ENCODE measurements at places on chromosomes 2 and 18.

DNA sequence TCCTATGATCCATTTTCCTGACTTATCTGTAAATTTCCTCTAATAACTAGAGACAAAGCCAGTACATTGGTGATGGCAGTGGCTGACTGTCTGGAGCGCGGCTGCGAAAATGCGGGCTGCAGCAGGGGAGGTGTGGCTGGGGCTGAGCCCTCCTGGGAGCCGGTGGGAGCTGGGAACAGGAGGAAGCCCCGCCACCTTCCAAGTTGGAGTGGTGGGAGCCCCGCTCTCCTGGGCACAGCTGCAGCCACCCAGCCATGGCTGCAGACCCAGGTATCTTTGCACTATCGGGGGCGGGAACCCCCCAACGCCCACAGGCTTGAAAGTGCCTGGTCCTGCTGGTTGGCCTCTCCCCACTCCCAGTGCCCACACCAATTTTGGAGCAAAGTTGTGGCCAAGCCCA is 633.0 kb upstream of the TMEFF2 start:
- DNase-seq = no peak

GRCh38 chr2:129757366-129757914 is 222.0 kb upstream of the RAB6C start:
- DNase-seq = no peak

DNA sequence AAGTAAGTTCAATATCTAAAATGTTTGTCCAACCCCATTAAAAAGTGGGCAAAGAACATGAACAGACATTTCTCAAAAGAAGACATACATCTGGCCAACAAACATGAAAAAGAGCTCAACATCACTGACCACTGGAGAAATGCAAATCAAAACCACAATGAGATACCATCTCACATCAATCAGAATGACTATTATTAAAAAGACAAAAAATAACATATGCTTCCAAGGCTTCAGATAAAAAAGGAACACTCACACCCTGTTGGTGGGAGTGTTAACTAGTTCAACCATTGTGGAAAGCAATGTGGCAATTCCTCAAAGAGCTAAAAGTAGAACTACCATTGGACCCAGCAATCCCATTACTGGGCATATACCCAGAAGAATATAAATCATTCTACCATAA is 931.1 kb downstream of the LRP1B start:
- no peak for DNase-seq

GRCh38 chr2:24917086-24917485 is 3.0 kb downstream of the ADCY3 start:
- peak; percentile 30 for DNase-seq

DNA sequence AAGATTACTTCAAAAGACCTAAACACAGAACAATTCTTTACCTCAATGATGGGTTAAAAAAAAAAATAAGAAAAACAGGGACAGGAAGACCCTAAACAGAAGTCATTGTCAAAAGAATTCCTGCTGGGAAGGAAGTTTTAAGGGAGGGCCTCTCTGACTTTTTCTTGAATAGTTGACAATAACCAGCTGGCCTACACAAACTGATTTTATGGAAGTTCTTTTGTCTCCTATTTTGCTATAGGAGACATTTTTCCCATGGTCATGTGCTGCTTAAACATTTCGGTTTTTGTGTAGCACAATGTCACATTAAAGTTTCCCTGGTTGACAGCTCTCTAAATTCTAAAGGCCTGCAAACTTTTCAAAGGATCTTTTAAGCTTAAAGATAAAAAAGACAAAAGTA is 55.3 kb downstream of the RFTN2 start:
- no peak for DNase-seq

GRCh38 chr18:34867520-34867919 is 157.4 kb downstream of the DTNA start:
- DNase-seq = no peak

- no peak for DNase-seq
These were observed 4.3 kb downstream of the IMPA2 start for GRCh38 chr18:11985586-11985985.

GRCh38 chr18:34611904-34612303 is 98.2 kb upstream of the DTNA start:
- no peak for DNase-seq

DNA sequence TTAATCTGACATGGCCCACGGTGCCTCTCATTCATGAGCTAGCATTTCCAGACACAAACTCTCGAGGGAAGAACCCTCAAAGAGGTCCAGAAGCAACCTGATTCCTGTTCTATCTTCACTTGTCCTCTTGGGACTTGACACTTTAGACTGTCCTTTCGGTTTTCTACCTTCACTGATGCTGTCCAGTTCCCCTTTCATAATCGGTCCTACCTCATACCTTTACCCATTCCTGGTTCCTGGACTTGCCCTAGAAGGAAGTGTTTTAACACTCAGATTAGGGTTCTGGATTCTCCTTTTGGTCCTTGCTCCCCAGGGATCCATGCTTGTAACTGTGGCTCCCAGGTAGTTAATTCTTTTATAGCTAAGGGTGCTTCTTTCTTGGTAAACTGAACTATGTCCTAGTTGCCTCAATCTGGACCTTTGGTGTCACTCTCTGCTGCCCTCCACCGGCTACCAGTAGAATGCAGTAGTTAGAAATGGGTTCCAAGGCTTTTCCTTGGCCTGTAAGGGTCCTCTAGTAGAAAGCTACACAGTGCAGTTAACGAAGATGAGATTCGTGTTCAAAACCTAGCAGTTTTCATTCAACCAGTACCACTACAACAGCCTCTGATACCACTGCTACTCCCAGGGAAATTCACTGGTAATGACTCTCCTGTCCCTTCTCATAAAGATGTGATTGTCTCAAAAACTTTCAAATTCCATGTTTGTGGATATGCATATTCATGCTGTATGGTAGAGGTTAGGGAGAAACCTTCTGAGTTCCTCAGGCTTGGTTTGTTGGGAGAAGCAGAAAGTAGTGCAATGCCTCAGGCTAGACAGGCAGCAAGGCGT is 178.1 kb upstream of the CYP26B1 start:
- DNase-seq = no peak

- DNase-seq = no peak
These were observed 57.0 kb downstream of the KIF1A start for GRCh38 chr2:240762971-240763370.

DNA sequence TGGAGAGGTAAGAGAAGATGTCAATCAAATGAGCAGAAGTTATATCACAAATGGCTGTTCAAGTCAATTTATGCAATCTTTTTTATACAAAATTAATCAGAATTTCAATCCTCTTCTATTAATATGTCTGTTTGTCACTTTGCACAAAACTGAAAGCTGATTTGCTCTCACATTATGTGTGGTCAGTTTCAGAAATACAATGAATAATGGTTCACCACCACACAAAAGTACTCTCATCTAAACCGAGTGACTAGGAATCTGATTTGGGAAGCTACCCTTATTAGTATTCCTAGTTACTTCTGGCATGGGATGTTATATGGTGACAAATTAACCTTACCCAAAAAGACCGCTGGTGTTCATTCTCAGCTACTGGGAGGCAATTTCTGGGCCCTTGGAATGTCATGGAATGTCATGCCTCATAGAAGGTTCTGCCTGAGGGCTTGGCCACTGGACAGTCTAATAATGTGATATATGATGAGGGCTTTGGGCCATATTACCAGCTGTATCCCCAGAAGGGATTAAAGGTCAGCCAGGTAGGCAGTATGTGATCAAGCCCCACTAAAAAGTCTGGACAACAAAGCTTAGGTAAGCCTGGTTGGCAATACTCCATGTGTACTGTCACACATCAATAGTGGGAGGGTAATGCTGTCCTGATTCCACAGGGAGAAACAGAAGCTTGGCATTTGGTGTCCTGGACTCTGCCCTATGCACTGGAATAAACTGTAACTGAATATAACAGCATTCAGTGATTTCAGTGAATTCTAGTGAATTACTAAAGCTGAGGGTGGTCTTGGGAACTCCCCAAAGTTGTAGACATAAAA is 113.2 kb downstream of the PIGN start:
- no peak for DNase-seq

- no peak for DNase-seq
These were observed 323.4 kb upstream of the THUMPD2 start for GRCh38 chr2:40102447-40102846.

GRCh38 chr2:178628605-178629004 is 148.3 kb downstream of the PLEKHA3 start:
- DNase-seq = no peak

GRCh38 chr2:44974064-44974715 is 32.7 kb downstream of the SIX3 start:
- DNase-seq = no peak

- DNase-seq = no peak
These were observed 36.3 kb downstream of the TPRKB start for GRCh38 chr2:73700661-73701447.

GRCh38 chr2:72570413-72570812 is 255.4 kb downstream of the EXOC6B start:
- DNase-seq = no peak

GRCh38 chr2:62158444-62159121 is 37.3 kb upstream of the B3GNT2 start:
- DNase-seq = no peak

DNA sequence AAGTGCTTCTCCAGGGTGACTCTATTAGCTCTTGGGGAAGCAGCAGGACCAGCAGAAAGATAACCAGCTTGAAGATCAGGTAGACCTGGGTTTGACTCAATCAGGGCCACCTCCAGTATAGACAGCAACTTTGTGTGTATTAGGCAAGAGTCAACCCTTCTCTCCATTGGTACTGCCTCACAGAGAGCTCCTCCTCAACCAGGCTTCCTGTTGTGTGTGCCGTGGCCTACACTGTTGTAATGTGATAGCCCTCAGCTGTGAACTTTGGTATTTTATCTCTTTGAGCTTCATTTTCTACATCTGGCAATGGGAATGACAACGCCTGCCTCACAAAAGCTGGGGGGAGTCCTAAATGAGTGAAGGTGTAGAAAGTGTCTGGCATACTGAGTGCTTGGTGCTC is 17.0 kb upstream of the MAP3K20 start:
- no peak for DNase-seq

DNA sequence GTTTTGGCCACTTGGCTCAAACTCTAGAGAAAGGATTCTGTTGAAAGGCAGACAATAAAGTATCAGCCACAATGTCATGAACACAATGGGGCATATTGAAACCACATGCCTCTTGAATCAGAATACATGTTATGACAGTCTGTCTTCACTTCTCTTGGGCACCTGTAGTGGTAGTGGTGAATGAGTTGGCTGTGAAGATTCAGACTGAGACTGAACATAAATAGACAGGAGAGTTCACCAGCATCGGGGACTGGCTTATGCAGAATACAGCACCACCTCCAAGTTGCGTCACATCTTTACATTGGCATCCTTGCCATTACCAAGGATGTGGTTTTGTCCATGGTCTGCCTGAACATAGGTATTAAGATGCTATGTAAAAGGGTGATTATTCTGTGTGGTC is 336.8 kb downstream of the MYCN start:
- DNase-seq = no peak

DNA sequence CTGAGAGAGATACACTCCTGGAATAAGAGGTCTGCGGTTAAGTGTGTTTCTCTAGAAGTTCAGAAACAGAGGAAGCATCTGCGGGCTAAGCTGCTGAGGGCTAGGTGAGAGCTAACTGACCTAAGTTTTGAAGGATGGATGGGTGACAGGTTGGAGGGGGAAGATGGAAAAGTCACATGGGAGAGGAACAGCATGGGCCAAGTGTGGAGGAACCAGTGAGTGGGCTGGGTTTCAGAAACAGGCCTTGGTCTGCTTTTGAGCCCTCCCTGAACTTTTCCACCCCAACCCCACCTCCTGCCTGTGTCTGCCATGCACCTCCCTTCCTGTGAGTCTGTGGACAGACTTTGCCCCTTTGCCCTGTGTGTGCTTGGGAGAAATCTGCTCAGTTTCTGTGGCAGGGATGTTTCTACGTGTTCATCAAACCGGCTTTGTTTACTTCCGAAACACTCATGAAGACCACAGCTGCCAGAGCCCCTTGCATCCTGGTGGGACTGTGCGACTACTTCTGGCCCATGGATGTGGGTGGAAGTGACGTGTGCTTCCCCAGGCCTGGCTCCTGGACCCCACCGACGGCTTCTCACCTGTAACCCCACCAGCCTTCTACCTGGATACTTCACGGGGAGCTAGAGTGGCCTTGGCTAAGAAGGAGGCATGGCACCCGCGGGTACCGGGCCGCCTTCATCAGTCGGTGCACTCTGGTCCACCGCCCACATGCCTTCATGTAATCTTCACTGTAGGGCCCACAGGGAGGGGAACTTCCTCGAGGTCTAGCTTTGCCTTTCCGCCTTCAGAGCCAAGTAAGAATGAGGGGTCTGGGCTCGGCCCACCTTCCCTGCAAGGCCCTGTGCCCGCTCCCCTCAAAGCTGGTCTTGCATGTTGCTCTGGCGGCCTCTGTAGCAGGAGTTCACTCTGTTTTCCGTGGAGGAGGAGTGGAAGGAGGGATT is 1.4 kb upstream of the HPCAL1 start:
- DNase-seq = no peak

Measured in activated gamma-delta T cell treated with anti-CD3 and anti-CD28 coated beads, Interleukin-2, amount 50 U/mL, for 16 hours (primary cell).